ENCODE measurements at places on chromosomes 7 and 10.

GRCh38 chr7:155590215-155591018 is 44.1 kb upstream of the CNPY1 start:
- DNase-seq, result peak; percentile 23

- DNase-seq, result peak; percentile 96
These were observed 54.0 kb downstream of the GLRX3 start for GRCh38 chr10:130190055-130190736.

DNA sequence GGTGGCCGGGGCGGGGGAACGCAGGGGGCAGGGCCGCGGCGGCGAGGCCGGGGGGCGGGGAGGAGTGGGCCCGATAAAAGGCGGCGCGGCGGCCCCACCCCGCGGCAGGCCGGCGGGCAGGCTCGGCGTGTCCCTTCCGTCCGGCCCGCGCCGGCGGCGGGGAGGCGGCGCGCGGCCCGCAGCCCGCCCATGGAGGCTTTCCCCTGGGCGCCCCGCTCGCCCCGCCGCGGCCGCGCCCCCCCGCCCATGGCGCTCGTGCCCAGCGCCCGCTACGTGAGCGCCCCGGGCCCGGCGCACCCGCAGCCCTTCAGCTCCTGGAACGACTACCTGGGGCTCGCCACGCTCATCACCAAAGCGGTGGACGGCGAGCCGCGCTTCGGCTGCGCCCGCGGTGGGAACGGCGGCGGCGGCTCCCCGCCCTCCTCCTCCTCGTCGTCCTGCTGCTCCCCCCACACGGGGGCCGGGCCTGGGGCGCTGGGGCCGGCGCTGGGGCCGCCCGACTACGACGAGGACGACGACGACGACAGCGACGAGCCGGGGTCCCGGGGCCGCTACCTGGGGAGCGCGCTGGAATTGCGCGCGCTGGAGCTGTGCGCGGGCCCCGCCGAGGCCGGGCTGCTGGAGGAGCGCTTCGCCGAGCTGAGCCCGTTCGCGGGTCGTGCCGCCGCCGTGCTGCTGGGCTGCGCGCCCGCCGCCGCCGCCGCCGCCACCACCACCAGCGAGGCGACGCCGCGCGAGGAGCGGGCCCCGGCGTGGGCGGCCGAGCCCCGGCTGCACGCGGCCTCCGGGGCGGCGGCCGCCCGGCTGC is at the start of gene NANOS1:
TSS of gene NANOS1 (plus strand) at position 102 of the 808 bp plus-strand sequence. CDS start at position 190, 88 bp downstream.
- DNase-seq, result no peak

- no peak for DNase-seq
These were observed 7.6 kb downstream of the CUBN start for GRCh38 chr10:17122052-17122451.

DNA sequence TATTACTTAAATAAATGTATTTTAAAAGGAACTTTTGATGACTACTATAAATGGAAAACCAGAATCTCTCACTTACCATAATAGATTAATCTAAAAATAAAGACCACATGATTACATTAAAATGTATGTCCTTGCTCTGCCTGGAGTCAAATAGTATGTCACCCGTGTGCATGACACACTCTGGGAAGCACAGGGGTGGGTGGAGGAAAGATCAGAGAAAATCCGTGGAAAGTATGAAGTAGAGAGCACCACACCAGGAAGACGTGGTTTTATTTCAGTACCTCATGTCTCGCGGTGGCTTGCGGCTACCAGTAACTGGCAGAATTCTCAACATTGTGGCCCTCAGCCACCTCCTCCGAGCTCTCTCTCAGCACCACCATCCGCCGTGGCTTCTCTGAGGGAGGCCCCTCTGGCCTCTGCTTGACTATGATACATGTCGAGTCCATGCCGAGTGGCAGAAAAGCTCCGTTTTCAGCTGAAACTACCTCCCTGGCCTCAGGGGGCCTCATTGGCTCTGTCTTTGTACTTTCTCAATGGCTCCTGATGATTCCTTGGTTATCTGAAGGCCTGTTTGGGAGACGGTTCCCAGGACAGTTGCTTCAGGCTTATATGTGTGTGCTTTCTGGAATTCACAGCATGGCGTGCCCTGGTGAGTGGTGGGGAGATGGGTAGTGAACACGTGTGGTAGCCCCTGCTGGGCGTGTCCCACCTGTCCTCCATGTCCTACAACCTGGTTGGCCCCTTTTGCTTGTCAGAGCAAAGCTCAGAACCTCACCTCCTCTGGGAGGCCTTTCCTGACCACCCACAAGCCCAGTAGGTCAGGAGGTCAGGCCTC is 49.8 kb downstream of the LHPP start:
- DNase-seq, result no peak

- no peak for DNase-seq
These were observed 37.7 kb upstream of the KCNMA1 start for GRCh38 chr10:77675347-77675746.
